ENCODE measurements at places on chromosomes 7 and 10.
A peak's percentile ranks its signal among the peaks of the same experiment; 100 is the strongest.

GRCh38 chr7:45564485-45564884 lies 9.7 kb upstream of the ADCY1 start:
- DNase-seq: no peak

DNA sequence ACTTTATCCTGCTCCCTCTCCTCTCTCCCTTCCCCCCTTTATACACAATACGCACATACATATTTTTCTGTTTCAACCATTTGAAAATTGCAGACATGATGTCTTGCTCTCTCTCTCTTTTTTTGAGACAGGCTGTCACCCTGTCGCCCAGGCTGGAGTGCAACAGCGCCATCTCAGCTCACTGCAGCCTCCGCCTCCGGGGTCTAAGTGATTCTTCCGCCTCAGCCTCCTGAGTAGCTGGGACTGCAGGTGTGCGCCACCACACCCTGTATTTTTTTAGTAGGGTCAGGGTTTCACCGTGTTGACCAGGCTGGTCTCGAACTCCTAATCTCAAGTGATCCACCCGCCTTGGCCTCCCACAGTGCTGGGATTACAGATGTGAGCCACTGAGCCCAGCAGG lies 38.5 kb downstream of the KLHDC10 start:
- DNase-seq: no peak

DNA sequence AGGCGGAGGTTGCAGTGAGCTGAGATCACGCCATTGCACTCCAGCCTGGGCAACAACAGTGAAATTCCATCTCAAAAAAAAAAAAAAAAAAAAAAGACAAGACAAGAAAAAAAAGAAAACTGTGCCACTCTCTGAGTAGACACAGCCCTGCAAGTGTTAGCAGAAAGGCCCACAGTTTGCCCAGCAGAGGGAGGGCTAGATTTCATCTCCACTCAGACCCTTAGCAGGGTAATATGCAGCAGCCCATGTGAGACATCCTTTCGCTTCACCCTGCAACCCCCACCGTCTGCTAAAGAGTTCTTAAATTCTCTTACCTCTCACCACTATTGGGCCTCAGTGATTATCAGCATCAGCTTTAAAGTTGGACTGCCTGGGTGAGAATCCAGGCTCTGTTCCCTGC lies 38.2 kb downstream of the CTNNA3 start:
- no peak for DNase-seq

DNA sequence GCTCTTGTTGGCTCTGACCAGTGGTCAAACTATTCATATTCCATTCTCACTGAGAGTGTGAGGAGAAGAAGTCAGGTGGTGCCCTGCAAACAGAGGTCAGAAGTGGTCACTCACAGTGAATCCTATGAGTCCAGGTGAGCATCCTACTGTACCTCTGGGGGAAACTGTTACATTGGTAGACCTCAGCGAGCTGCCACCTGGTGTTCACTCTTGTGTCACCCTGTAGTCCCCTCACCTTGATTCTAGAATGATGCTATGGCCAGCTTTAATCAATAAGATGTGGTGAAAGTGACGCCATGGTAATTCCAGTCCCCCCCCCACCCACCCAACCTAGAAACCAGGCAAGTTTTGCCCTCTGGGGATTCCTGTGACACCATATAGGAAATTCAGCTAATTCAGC lies 1.2 kb upstream of the AMPH start:
- peak; percentile 6 for DNase-seq

DNA sequence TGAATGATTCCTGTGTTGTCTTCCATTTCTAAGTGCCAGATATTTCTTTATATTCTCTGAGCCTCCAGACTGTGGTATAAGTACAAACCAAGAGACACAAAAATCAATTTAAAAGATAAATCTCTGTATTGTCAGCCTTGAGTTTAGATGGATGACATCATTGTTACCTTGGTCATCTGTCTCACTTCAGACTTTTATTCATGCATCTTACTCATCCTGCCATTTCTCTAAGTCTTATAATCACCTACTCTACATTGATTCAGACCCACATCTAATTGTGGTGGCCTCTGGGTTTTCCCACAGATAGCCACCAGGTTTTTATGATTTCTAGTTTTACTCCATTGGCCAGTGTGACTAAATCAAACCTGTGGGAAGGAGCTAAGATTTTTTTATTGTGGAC lies 26.8 kb upstream of the HDAC9 start:
- peak; percentile 6 for DNase-seq

GRCh38 chr7:136324073-136324704 lies 347.0 kb upstream of the MTPN start:
- DNase-seq: no peak

GRCh38 chr7:25244254-25245033 lies 16.2 kb upstream of the NPVF start:
- no peak for DNase-seq

- DNase-seq: no peak
Observed at GRCh38 chr7:1842321-1843221, 172.5 kb downstream of the ELFN1 start.

GRCh38 chr7:156470399-156471320 lies 169.9 kb upstream of the RNF32 start:
- DNase-seq: no peak

- DNase-seq: no peak
Observed at GRCh38 chr10:80289451-80290287, at the start of gene MAT1A. Gene MAT1A, minus strand, starts transcription at chr10:80289658. Its CDS starts 235 bp downstream, at chr10:80289423.

DNA sequence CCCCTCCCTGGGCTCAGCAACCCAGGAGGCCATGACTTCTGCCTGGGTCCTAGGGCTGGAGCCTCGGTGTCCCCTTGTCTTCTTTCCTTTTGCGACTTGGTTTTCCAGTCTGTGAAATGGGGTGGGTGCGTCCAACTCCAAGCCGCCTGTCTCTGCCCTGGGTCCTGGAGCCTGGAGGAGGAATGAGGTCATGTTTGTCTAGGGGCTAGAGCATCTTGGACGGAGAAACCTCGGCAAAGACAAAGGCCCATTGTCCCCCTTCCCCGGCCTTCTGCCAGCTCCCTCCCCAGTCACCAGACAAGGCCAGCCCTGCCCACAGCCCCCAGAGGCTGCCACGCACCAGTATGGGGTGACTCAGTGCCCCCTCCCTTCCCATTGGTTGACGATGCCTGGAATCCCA lies 39.8 kb upstream of the ELN start:
- no peak for DNase-seq

- peak; percentile 81 for DNase-seq
Observed at GRCh38 chr7:74449809-74450397, 3.8 kb upstream of the GTF2IRD1 start.

GRCh38 chr10:122019414-122019975 lies 30.5 kb downstream of the TACC2 start:
- DNase-seq: no peak

DNA sequence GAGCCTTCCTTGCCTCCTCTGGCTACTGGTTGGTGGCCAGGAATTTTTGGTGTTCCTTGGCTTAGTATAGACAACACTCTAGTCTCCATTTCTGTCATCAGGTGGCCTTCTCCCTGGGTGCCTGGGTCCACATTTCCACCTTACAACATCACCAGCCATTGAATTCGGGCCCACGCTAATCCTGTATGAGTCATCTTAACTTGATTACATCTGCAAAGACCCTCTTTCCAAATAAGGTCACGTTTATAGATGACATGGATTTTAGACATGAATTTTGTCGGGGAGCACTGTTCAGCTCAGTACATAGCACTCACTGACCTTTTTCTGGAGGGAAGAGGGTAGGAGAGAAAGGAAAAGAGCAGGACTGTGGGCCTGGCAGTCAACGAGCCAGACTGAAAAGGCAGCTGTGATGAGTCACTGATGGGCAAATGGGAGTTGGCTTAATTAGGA lies 39.4 kb downstream of the MMRN2 start:
- DNase-seq: no peak

- DNase-seq: no peak
Observed at GRCh38 chr10:113360870-113361269, 192.0 kb upstream of the HABP2 start.

DNA sequence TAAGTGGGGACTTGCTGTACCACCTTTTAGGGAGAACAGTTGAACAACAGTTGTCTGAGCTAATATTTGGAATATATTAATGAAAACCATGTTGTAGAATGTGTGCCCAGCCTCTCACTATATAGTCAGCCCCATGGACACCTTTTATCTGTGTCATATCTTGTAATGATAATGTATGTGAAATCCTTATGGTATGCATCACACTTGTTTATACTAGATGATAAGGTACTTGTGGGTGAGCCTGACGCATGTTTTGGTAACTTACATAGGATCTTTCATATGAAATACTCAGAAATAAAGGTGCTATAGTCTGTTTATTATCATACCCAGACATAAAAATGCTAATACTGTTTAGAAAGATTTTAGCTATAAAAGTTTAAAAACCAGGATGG lies 32.8 kb downstream of the CAMK1D start:
- DNase-seq: no peak

- DNase-seq: no peak
Observed at GRCh38 chr7:96547371-96547811, 162.3 kb downstream of the SEM1 start.

DNA sequence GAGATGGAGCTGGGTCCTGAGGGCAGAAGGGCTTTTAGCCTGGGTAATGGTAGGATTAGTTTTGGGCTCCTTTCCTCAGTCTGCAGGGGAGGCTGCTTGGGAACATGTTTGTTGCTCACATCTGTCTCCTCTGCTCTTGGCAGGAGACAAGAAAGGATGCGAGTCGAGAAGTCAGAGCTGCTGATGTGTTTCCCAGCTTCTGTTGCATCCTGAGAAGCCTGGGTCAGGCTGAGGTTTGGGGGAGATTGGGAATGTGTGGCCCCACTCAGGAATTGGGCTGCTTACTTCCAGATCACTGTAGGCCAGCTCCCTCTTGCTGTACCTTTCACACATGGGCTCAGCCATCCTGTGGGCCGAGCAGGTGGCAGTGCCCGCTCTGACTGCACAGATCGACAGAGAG lies 79.2 kb downstream of the CCNY start:
- no peak for DNase-seq

DNA sequence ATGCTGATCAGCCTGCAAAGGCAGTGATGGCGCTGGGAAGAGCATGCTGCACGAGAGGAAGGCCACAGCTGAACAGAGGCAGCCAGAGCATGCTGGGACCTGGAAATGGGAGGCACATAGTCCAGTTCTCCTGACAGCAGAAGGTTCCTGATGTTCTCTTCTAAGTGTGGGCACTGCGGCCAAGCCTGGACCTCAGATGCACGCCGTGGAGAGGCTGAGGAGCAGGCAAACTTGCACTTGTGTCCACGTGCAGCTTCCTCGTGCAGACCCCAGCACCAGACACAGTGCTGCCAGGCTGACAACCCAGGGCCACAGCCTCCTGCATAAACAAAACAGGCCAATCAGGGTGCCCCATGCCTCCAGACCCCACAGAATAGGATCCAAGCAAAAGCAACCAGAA lies 93.5 kb upstream of the LANCL2 start:
- DNase-seq: no peak

GRCh38 chr10:69239816-69240434 lies 19.8 kb downstream of the HKDC1 start:
- DNase-seq: no peak

GRCh38 chr7:44757311-44757710 lies 8.7 kb downstream of the ZMIZ2 start:
- no peak for DNase-seq

- no peak for DNase-seq
Observed at GRCh38 chr7:137996386-137996851, 5.5 kb downstream of the CREB3L2 start.

- DNase-seq: no peak
Observed at GRCh38 chr10:28169525-28169924, 133.3 kb downstream of the MPP7 start.

- no peak for DNase-seq
Observed at GRCh38 chr7:81839708-81840369, 70.0 kb upstream of the HGF start.

Data from activated CD8-positive, alpha-beta T cell treated with anti-CD3 and anti-CD28 coated beads for 36 hours (primary cell).